Amniotic stem cell (primary cell): ENCODE measurements at places on chromosomes 11 and 22.

DNA sequence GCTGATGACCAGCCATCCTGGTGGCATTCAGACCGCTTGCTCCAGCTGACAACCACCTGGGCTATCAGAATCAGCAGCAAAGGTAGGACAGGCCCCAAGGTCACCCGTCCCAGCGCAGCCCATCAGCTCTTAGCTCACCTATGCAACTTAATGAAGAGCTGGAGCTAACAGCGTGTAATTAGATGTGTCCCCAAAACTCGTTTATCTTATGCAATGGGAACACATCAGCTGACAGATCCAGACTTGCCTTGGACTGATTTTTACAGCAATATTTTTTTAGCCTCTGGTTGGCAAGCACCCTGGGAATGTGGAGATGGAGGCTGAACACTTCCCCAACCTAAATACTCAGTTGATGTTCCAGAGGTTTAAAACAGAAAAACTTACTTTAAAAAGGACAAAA is 76.0 kb downstream of the PACSIN2 start:
- no peak for DNase-seq

- no peak for DNase-seq
These were observed 5.3 kb upstream of the LRRC10B start for GRCh38 chr11:61503135-61503770.

- DNase-seq: no peak
These were observed 68.1 kb downstream of the LRRC32 start for GRCh38 chr11:76602431-76602861.

GRCh38 chr11:130528298-130529261 is 80.1 kb downstream of the ADAMTS15 start:
- DNase-seq: no peak

DNA sequence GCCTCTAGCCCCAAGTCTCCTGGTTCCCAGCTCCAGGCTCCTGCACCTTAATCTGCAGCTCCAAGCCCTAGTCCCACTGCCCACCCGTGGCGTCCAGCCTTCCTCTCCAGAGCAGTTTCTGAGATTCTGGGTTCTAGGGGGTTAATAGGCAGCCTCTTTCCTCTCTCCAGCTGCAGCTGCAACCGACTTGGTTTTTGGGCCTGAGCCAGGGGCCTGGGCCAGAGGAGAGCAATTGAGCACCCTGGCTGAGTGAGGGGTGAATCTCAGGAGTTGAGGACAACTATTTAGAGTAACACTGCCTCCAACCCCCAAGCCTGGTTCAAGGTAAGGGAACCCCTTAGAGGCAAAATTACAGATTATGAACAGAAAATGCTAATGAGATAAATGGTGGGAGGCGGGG is 9.0 kb upstream of the CHRM1 start:
- no peak for DNase-seq

- DNase-seq: no peak
These were observed 20.7 kb upstream of the TPBGL start for GRCh38 chr11:75219869-75220268.

GRCh38 chr11:110148775-110149744 is 55.9 kb downstream of the ZC3H12C start:
- no peak for DNase-seq

GRCh38 chr11:65639623-65640482 is 2.0 kb downstream of the SIPA1 start:
- DNase-seq: no peak

DNA sequence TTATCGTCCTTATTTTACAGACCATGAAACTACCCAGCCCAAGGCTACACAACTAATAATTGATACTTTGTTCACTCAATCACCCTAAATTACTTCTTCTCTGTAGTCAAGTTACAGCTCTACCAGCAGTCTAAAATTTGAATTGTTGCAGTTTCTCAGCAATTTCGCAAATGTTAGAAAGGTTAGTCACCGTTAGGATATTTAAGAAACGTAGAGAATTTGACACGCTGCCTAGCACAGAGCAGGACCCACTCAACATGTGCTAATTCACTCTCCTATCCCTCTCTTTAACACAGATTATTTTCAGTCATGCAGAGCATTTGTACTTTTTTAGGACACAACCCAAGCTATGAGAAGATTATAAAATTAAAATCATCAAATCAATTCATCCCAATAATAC is 771.1 kb upstream of the LUZP2 start:
- no peak for DNase-seq

GRCh38 chr11:89458716-89459115 is 32.5 kb downstream of the NOX4 start:
- DNase-seq: no peak

DNA sequence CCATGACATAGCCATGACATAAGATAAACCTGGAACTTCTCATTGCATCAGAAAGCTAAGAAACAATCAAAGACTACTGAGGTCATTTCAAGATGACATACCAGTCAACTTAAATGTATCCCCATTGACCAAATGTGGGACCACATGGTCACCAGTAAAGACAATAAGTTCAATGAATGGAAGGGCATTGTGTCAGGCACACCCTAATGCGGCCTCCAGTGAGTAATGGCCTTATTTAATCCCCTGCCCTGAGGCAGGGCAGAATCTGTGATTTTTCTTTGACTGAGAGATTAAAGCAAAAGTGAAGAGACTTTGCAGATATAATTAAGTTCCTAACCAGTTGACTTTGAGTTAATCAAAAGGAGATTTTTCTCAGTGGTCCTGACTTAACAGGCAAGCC is 17.3 kb upstream of the SYT8 start:
- no peak for DNase-seq

GRCh38 chr22:50161508-50162390 is 8.8 kb upstream of the PANX2 start:
- DNase-seq: no peak

DNA sequence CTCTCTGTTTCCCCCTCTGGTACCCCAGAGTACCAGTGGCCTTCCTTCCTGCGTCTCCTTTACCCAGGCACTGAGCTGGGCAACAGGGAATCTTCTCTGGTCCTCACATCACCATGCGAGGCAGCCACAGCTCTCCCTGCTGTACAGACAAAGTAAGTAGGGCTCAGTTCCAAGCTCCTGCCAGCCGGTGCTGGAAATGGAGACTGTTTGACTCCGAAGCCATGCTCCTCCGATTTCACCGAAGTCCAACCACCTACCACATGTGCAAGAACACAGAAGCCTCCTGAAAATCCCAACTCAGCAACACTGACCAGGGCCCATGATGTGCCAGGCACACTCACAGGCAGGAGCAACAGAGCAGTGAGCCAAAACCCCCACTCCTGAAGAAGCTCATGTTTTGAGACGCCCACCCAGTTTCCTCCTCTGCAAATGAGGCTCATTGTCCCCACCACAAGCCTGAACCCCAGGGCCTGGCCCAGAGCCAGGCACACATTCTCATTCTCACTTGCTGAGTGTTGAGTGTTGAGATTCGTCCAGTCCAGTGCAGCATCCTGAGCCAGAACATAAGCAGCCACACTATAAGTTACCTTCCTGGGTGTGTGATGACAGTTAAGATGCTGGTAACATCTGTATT is 156.0 kb downstream of the MPPED1 start:
- DNase-seq: no peak

- no peak for DNase-seq
These were observed 14.4 kb upstream of the NCAM1 start for GRCh38 chr11:112946866-112947265.

GRCh38 chr22:23750714-23751440 is at the start of gene ZNF70:
Gene ZNF70 (minus strand): TSS chr22:23751112. CDS start chr22:23745140, 5,972 bp downstream.
- no peak for DNase-seq

GRCh38 chr11:104594228-104594958 is 303.9 kb downstream of the CASP12 start:
- DNase-seq: no peak

GRCh38 chr11:71927820-71928736 is at the start of gene XNDC1N:
Gene XNDC1N (minus strand): TSS chr11:71928594. CDS start chr11:71923353, 5,241 bp downstream.
- peak; percentile 89 for DNase-seq

- no peak for DNase-seq
These were observed 116.4 kb upstream of the CRYBB3 start for GRCh38 chr22:25083056-25083806.

GRCh38 chr22:43274595-43275240 is 68.5 kb downstream of the SCUBE1 start:
- DNase-seq: no peak

- no peak for DNase-seq
These were observed 22.3 kb downstream of the UPB1 start for GRCh38 chr22:24517446-24517845.

DNA sequence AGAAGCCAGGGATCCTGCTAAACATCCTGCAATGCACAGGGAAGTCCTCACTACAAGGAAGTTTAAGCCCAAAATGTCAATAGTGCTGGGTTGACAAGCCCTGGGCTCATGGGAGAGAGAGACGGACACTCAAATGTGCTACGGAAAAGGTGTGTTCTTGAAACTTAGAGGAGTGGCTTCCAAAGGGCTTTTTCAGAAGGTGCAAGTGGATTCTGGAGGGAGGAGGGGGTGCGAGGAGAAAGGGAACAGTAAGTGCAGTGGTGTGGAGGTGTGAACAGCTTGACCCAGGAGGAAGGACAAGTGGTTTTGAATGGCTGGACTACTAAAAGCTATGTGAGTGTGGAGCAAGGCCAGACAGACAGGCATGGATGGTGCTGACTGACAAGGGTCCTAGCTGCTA is 50.4 kb upstream of the CECR2 start:
- no peak for DNase-seq

DNA sequence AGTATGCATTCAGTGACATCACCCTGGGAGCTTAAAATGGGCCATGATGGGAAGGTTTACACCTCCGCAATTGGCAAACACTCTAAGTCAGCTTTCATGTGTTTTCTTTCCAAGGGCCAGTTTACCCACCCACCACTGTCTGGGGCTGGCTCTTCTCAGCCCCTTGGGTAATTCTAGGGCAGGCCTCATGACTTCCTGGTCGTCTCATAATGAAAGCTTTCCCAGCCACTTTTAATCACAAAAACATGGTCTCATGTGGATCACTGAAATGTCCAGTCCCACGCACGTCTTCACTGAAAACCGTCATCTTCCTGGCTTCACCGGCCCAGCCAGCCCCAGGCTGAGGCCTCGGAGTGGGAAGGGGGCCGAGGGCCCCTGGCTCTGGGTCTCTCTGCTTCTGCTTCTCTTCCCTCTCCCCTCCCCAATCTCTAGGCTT is 58.5 kb upstream of the ANO1 start:
- DNase-seq: no peak

DNA sequence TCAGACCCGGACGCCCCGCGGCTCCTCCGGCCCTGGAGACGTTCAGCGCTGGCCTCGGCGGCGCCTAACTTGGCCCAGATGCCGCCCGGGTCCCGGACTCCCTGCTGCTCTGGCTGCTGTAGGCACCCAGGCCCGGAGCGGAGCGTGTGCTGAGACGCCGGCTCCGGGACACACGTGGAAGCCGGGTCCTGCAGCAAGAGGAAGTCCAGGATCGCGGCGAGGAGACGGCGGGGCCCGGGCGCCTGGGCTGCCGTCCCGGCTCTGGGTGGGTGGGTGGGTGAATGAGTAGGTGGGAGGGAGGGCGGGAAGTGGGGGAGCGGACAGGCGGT is 223 bp downstream of the WT1 start:
- DNase-seq: no peak

- peak; percentile 0 for DNase-seq
These were observed 908.3 kb upstream of the ANO3 start for GRCh38 chr11:25423436-25424199.

GRCh38 chr11:119491753-119492510 is 69.0 kb upstream of the THY1 start:
- DNase-seq: no peak

DNA sequence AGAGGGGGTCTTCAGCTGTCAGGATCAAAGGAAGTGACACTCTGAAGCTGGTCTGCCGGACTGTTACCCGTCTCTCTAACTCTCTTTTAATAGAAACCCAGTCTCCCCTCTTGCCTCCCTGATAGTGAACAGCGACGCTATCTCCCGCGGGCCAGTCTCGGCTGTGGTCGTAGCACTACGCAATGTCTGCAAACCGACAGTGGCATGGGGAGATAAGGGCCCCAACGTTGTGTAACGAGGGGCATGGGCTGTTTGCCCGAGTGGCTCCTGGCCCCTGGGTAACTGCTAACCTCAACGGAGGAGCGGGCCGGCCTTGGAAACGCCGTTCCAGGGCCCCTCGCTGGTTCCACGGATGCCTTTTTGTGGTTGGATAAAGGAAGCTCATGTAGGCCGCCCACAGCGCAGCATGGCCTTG is 23.3 kb downstream of the ZBTB16 start:
- no peak for DNase-seq

DNA sequence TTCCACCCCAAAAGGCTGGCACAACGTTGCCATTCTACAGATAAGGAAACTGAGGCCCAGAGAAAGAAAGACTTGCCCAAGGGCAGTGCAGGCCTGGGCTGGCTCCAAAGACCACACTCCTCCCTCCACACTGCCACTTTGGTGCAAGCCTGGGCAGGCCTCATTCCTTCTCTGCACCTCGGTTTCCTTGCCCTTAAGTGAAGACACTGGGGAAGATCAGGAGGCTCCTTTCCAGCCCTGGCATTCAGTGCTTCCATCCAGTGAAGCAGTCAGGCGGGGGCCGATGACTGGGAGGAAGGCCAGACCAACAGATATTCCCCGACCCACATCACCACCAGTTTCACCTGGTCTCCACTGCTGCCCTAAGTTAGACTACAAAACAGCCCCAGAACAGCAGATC is 18.3 kb upstream of the TCF20 start:
- no peak for DNase-seq

DNA sequence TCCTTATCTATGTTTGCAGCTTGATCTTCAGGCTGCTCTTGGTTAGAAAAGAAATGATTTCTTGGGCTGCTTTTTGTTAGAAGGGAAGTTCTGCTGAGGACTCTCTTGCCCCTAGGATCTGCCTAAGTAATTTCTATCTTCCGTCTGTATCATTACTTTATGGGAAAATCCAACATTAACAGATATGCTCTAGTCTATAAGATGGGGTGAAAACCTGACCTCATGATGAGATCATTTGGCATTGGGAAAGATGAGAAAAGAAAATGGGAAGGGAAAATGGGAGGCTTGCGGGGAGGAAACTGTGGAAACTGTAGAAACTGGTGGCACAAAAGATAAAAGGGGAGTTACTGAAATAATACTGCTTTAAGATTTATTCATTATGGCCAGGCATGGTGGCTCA is 63.6 kb downstream of the FDX1 start:
- DNase-seq: no peak

GRCh38 chr11:73585834-73586575 is 11.9 kb downstream of the FAM168A start:
- DNase-seq: peak; percentile 7

DNA sequence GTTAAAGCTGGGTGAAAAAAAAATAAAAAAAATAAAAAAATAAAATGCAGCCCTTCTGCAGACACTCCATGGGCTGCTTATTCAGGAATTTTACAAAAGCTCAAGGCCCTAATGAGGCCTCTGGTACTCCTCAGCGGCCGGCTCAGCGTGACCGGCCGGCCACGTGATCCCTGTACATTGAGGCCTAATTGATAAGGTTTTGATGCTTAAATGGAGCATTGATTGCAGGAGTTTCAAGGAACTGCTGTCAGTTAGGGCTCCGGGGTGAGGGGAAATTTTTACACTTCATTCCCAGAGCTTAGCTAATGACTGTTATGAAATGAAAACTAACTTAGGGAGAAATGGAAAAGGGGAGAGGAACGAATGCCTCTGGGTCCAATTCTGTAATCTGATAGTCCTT is 368.8 kb upstream of the KIRREL3 start:
- DNase-seq: no peak

- DNase-seq: no peak
These were observed 459.9 kb downstream of the OPCML start for GRCh38 chr11:133072378-133072777.
